ENCODE measurements at places on chromosomes 5 and 9.

GRCh38 chr9:117414220-117414905 is 494 bp downstream of the ASTN2 start:
- DNase-seq = no peak

DNA sequence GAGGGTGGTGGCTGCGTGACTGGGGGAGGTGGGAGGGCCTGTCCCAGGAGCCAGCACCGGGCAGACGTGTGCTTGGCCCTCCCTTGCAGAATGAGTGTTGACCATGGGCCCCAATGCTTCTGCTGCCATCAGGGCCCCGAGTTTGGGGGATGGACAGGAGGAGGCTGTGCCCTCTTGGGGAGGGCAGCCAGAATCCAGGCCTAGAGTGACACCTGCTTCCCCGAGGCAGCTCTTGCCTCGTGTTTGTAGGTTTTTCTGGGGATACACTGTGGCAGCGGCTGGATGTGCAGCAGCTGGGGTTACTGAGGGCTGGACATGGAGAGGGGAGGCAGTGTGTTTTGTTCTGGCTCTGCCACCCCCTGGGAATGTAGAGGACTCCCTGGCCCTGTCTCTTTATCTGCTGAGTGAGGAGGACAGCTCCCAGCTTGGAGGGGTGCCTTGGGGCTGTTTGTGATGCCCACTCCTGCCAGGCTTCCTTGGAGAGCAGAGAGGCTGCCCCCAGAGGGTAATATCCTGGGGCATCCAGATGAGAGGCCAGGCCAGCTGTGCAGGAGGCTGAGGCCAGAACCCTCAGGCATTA is 22.7 kb downstream of the WNK2 start:
- no peak for DNase-seq

DNA sequence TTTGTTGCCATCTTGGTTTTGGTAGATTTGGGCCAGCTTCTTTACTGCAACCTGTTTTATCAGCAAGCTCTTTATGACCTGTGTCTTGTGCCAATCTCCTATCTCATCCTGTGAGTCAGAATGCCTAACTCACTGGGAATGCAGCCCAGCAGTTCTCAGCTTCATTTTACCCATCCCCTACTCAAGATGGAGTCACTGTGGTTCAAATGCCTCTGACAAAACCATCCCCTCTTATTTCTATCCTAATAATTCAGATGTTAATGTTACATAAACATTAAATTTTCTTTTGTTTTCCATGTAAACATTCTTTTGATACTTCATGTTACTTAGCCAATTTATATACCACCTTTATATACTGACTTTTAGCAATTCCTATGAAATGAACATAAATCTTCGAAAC is 746.3 kb downstream of the CDH18 start:
- DNase-seq = no peak

DNA sequence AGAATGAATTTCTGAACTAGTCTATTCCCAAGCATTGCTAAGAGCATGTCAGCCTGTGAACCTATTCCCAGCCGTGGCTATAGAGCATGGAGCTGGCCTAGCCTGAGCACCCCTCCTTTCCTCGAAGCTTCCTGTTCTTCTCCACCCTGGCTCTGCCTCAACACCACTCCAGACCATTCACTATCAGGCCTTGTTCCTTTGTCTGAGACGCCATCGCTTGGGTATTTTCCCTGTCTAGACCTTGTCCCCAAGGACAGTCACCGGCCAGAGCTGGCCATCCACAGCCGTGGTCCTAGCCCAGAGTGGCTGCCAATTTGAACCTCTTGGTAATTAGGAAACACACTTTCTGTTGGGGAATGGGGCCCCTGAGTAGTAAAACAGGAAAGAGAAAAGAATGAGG is 105.8 kb downstream of the LIFR start:
- no peak for DNase-seq

DNA sequence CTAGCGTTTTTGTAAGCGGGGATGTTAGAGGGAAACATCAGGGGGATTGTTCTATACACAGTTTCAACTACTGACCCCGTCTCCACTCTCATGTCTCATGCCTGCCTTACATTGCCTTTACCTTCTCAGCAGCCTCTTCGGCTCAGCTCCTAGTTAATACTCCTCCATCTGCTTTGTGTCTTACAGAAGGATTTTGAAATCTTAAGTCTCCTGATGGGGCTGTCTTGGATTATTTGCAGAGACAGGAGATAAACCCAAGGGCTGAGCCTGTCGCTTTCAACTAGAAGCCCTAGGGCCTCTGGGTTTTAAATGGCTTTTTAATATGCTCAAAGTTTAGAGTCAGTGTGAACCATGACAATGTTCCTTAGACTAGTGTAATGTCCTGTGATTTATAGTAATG is 161.5 kb downstream of the CARTPT start:
- no peak for DNase-seq

- no peak for DNase-seq
These were observed 34.5 kb upstream of the NCS1 start for GRCh38 chr9:130137641-130138081.

GRCh38 chr9:136759001-136759400 is 958 bp upstream of the LCN8 start:
- no peak for DNase-seq

- DNase-seq = no peak
These were observed 102.2 kb downstream of the DEPDC1B start for GRCh38 chr5:60597572-60598320.

GRCh38 chr9:77616191-77616590 is 31.9 kb downstream of the GNA14 start:
- no peak for DNase-seq

GRCh38 chr9:90029996-90030395 is 425.2 kb downstream of the GADD45G start:
- DNase-seq = no peak

DNA sequence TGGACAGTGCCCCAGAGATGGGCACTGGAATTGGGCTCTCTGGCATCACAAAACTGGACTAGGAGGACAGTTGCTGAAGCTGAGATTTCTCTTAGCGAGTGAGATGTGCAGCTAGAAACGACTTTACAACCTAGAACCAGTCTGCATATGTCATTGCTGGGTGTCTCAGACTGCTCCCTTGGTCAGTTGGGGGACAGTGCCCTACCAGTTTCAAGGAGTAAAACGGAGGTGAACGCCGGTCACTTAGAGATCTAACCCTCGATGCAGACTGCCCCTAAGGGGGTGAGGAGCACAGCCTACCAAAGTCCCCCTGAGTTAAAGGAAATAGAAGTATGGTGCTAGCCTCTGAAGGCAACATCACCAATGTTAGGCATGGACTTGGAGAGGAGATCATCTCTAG is 704.4 kb upstream of the CDH9 start:
- no peak for DNase-seq

- DNase-seq = no peak
These were observed 195.7 kb downstream of the ZNF608 start for GRCh38 chr5:124550731-124551130.

DNA sequence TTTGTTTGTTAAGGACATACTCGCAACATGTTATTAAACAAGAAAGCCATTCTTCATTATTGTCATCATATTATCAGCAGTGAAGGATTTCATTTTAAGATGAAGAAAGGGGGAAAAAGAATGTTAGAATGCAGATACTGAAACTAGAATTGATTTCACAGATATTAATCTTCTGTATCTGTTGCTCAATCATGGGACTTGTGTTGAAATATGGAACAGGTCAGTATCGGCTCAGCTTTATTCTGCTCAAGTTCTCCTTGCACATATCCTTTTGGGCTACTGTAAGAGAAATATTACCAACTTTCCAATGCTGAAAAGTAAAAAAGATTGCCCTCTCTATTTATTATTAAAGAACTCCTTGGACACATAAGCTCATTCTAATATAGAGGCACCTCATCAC is 13.8 kb upstream of the ANXA1 start:
- no peak for DNase-seq

DNA sequence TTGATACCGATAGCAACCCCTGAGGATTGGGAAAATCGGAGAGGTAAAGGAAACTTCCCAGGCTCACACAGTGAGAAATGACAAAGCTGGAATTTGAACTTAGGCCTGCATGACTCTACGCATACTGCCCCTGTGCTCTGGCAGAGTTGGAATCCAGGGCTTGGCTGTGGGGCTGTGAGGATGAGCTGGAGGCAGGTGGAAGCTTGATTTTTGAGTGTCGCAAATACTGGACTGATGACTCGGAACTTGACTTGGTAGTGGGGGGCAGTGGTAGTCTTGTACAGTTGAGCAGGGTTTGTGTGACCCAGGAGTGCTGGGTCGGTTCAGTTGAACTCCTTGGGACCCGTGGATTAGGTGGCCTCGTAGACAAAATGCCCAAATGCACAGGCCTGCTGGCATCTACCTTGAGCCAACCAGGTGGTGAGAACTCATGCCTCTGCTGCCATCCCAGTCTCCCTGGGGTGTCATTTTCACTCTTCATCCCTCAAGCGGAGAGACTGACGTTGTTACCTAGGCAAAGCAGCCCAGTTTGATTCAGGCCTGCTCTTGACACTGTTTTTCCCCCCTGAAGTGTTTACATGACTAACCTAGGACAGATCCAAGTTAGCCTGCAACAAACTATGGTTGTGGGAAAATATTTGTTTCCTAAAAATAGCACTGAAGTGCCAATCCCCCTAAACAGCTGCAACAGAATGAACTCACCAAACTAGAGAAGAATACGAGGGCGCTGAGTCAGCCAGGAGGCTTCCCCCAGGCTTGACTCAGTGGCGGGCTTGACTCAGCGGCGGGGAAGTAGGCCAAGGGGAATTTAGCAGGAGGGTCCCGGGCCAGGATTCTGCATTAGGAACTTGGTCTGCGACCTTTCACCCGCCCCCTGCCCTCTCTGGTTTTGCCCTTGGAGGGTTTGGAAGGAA is 45.7 kb upstream of the ORM1 start:
- DNase-seq = no peak

- DNase-seq = no peak
These were observed 151.9 kb downstream of the NTRK2 start for GRCh38 chr9:84821431-84821830.

DNA sequence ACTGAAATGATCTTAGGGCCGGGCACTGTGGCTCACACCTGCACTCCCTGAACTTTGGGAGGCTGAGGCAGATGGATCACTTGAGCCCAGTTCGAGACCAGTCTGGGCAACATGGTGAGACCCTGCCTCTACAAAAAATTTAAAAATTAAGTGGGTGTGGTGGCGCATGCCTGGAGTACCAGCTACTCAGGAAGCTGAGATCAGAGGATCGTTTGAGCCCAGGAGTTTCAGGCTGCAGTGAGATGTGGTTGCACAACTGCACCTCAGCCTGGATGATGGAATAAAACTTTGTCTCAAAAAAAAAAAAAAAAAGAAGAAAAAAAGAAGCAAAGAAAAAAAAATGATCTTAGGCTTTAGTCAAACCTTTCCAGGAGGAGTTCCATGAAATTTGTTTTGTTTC is 41.8 kb downstream of the MEF2C start:
- DNase-seq = no peak

GRCh38 chr9:71609448-71609830 is 158.9 kb downstream of the CEMIP2 start:
- no peak for DNase-seq

DNA sequence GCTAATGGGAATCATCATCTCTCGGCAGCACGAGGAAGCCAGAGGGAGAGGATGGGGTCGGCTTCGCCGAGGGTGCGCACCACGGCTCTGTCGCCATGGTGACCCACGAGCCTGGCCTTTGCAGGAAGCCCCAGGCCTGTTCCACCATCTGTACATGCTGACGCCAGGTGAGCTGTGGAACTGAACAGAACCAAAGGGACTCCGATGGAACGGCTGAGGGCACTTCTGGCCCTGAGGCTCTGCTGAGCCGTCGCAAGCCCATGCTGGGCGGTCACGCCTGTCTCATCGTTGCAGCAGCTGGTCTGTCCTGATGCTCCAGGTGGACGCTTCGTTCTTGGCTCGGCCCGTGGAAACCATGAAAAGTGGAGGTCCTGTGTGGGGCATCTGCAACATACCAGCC is 34.6 kb upstream of the UBAC1 start:
- DNase-seq = no peak

DNA sequence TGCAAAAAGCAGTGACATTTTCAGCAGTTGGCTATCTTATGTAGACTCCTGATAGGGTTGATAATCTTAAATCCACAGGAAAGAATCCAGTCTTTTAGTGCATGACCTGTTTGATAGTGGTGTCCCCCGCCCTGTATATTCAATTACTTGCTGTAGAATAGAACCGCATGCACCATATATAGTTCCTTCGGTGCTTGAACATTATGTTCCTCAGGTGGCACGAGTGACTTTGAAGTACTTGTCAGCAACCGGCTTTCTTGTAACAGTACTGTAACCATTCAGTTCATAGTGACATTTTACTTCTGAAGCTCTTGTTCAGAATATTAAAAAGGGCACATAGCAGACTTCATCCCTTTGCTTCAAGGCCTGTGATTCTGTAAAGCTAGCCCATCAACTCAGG is 163.2 kb upstream of the KLF9 start:
- DNase-seq = no peak

DNA sequence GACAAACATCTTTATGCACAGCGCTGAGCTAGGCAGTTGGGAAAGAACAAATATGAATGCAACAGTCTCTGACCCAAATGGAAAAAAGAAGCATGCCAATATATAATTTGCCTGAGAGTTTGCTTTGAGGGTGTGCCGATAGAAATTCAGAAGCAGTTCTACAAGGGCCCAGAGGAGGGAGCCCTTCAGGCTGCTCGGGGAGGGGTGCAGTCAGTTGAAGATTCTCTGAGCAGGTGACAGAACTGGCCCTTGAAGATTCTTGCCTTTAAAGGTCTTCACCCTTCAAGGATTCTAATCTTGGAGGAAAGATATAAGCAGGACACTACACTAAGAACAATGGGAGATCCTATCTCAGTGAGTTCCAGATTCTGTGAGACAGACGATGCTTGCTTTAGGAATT is 3.7 kb upstream of the PAPPA start:
- DNase-seq = no peak

GRCh38 chr9:76737154-76737902 is 26.9 kb upstream of the PCA3 start:
- no peak for DNase-seq

- DNase-seq = no peak
These were observed 52.3 kb upstream of the ADAMTS2 start for GRCh38 chr5:179397516-179397915.

DNA sequence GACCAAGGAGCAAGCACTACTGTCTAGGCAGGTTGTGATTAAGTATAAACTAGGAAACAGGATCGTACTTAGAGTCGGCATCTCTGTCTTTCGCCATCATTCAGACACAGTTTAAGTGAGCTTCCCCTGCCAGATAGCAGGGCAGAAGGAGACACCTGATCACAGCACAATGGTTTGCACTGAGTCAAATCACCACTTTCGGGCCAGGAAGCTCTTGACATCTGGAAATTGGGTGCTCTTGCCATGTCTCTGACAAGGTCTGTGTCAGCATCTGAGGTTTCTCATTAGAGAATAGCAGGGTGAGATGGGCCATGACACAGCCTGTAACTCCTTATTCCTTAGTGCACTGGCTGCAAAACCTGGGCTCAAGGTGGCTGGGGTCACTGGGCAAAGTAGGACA is 8.3 kb downstream of the ADRB2 start:
- no peak for DNase-seq

DNA sequence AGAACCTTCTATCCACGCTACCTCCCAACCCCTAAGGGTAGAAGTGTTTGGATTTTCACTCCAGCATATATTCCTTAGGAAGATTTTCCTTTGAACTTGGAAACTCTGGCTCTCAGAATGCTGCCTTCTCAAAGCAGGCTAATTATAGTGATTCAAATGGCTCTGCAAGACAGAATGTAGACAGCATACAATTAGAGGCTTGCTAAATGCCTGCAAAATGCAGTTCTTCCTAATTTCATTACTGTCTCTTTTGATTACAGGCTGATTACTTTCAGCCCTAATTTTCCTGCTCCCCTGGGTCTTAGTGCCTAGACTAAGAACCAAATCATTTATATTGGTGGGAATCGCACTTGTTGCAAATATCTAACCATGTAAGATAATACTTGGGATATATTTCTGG is 50.8 kb downstream of the ANKDD1B start:
- no peak for DNase-seq

Measured in activated CD8-positive, alpha-beta memory T cell treated with anti-CD3 and anti-CD28 coated beads, Interleukin-2, amount 50 U/mL, for 4 hours (primary cell).